ENCODE measurements at places on chromosomes 3 and 15.

GRCh38 chr15:89528757-89529352 lies 32.5 kb upstream of the RHCG start:
- DNase-seq = no peak

GRCh38 chr15:31448635-31448979 lies 122.0 kb downstream of the KLF13 start:
- no peak for DNase-seq

- DNase-seq = no peak
Observed at GRCh38 chr15:78949461-78949860, 4.6 kb upstream of the CTSH start.

DNA sequence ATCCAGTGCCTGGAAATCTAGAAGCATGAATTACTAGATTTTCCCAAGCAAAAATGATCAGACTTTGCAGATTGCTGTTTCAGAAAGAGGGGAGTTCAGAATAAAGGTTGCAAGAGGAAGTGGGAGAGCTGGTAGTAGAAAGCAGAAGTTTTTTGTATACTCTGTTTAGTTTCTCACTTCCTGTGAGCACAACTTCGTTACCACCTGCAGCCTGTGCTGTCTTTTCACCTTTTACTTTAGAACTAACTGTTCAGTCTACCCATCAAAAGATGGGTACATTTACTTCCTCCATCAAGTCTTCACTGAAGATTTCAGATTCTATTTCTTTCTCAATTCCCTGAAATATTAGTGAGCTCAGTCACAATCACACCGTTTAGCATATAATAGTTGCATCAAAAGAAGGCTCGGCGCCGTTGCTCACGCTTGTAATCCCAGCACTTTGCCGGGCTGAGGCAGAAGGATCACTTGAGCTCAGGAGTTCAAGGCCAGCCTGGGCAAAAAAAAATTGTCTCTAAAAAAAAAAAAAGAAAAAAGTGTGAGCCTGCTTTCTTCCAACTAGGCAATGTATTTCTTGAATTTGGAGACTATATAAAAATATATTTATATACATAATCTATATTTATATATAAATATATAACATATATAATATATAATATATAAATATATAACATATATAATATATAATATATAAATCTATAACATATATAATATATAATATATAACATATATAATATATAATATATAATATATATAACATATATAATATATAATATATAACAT lies 1.8 kb upstream of the CEP97 start:
- no peak for DNase-seq

DNA sequence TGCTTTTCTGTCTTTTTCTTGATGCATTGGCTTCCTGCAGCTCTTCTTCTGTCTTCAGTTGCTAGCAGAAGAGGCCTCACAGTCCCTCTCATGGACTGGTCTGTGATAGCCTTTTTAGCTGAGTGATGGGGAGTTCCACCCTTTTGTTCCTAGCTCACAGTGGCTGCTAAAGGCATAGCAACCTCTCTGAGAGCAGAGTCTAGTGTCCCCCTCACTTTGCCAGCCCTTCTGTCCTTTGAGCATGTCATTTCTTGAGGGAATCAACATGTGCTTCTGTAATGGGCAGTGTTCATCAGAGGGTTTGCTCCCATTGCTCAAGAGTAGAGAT lies 44.4 kb downstream of the GAP43 start:
- DNase-seq = no peak

DNA sequence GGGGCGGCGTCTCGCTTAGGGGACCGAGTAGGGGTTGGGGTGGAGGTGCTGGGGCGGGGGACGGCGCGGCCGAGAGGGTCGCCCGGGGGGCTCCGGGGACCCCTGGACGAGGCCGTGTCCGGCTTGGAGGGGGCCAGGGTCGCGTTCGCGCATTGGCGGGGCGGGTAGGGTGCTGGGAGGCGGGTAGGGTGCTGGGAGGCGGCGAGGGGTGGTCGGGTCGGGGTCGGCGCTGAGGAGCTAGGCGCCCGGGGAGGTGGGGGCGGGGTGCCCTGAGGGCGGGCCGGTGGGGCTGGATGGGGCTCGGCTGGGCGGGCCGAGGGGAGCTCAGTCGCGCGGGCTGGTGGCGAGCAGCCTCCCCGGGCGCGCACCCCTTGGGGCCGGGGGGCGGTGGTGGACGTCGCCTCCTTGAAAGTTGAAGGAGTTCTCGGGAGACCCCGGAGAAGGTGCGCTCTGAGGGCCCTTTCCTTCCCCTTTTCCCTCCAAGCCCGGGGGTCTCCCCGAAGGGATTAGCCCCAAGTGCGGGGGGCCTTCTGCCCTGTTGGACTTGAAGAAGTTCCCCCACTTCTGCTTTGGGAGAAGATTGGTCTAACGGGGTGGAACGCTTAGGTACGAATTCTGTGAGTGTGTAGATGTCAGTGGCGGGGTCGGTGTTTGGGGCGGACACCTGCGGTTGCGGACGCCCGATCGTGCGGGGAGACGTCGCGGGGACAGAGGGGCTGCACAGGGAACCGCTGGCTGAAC lies 543 bp downstream of the MEF2A start:
- DNase-seq = no peak

GRCh38 chr3:141306276-141306675 lies 62.0 kb upstream of the ZBTB38 start:
- DNase-seq = no peak

- DNase-seq = peak; percentile 56
Observed at GRCh38 chr3:35908366-35909232, 269.3 kb downstream of the ARPP21 start.

GRCh38 chr15:73928241-73928579 lies 1.9 kb downstream of the LOXL1 start:
- DNase-seq = no peak

- DNase-seq = no peak
Observed at GRCh38 chr3:39202094-39202493, 9.7 kb upstream of the XIRP1 start.

DNA sequence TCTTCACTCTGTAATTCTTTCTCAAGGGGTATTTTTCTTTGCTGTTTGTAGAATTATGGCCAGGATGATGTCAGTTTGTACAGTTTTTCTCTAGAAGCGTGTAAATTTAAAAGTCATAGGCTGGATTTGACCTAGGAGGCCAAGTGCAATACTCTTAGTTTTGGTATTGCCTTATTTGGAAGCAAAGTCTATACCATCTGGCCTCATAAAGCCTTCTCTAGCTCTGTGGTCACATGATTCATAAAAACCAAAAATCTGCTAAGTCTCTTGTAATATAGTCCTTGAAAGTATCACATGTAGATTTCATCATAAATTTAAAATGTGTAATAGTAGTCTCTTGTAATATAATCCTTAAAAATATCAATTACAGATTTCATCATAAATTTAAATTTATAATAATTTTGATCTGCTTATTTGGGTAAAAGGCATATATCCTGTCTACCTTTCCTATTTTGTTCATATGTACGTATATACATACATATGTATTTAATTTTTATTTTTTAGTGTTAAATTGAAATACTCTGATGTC lies 25.6 kb downstream of the TEX9 start:
- no peak for DNase-seq

DNA sequence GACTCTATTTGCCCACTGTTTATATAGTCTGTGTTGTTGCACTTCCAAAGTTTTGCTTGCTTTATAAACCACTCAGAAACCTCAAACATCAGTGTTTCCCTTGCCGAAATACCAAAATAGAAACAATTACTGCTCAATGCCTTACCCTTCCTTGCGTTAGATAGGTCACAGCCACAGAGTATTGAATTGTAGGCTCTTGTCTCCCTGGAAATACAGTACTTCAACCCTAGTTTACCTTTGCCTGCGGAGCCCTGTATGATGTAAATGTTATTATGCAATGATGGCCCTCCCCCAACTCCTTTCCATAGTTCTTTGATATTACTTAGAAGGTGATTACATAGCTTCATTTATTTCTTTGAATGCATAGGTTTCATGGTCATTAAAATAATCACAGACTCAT lies 44.2 kb downstream of the SOX2 start:
- no peak for DNase-seq

DNA sequence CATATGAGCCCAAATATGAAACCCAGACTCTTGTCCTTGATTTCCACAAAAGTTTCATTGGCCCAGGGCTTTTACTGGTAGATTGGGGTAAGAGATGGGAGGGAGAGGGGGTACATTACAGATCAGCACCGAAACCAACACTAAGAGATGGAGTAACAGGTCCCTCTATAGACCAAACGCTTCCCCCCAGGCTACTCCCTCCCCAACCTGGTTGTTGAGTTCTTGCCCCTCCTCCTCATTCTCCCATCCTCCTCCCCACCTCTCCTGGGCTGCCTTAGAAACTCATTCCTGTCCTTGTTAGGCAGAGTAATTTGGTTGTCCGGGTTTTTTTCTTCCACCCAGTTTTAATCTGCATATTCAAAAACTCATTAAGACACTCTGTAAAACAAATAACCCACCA lies 74.1 kb downstream of the MESD start:
- no peak for DNase-seq

DNA sequence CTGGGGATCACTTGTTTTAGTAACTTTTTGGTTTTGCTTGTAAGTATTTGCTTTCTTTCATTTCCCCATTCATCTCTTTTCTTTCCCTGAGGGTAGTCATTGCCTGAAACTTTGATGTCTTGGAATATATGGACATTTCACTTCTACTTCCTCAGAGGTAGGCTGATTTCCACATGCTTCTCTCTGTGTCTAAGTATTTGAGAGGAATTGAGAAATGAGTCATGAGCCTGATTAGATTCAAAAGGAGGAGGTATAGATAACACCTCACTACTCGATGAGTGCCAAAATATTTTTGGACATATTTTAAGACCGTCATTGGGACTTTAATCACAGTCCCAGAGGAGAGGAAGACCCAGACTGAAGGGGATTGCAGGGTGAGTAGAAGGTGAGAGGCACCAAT lies 480.1 kb upstream of the SGO1 start:
- DNase-seq = no peak

- DNase-seq = no peak
Observed at GRCh38 chr3:44105571-44105970, 136.1 kb upstream of the TOPAZ1 start.

DNA sequence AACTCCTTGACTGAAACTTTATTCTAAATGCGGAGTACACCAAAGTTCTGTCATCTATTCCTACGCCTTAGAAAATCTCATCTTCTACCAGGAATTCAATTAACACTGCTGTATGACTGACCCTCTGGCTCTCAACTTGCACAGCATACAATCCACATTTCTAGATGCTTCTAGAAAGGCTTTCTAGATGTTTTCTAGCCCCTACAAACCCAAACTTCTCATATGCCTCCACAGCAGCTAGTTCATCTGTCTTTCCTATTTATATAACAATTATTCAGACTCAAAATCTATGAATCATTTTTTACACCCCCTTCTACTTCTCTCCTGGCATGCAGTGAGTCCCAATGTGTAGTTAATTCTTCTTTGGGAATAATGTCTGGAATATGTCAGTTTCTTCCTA lies 13.2 kb downstream of the INO80 start:
- no peak for DNase-seq

DNA sequence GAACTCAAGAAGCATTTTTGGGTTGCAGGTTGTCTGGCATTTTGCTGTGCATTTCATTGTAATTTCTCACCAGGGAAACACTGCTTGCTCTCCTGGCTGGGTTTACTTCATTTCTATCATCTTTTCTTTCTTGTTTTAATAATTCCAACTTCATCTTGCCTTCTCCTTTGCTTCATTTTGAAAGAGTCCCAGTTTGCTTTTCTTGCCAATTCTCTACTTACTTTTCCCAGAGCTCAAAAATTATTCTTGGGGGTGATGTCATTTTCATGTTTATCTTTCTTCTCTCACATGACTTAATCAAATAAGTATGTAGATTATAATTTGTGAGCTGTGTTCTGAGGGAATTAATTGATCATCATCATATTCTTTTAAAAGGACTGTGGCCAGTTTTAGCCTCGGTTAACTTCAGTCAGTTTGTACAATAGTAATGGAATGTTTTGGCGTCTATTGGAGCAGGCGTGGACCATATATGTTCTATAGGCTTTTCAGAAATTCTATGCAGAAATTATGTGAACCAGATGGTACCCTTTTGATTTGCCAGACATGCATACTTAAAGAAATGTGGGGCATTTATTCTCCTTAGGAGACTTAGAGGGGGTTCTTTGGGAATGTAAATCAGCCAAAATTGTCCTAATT lies 30.1 kb downstream of the SH3GL3 start:
- DNase-seq = no peak

DNA sequence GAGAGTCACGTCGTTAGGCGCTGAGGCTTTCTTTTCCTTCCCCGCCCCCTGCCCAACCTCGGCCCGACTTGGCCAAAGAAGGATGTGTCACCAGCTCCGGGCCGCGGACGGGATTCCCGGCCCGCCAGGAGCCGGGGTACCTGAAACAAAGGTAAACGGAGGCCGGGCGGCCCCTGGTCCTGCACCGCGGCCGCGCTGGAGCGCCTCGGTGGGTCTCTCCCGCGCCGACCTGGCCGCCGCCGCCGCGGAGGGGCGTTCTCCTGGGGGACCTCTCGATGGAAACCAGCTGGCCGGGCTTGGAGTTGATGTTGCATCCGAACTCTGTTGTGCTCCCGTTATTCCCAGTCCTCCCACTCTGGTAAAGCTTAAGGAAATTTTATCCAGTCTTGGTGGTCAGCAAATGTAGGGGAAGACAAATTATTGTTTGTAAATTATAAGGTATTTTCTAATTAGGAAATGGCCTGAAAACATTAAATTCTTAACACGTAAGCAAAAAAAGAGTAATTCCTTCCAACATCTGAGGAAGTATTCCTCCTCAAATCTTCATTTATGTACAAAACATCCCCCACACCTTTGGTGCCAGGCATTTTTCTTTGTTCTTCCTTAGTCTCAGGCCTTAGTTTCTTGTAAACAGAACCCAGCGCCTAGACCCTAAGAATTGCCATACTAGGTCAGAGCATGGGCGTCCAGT lies 888 bp downstream of the PPP2R3A start:
- peak; percentile 81 for DNase-seq

DNA sequence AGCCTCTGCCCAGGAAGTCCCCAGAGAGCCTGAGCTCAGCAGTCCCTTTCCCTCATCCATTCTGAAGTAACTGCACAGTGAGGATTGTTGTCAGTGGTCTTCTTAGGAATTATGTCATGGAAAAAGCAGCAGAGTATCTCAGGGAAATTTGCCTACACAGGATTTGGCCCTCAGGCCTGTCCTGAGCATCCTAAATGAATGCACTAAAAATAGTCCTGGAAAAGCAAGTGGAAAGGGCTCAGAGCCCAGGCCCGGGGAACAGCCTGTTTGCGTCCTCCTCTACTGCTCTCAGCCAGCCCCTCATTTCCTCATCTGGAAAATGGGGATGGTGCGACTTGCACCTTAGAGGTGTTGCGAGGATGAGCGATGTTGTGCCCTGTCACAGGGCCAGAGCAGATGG lies 21.6 kb downstream of the LYSMD4 start:
- DNase-seq = peak; percentile 39

- no peak for DNase-seq
Observed at GRCh38 chr3:85821130-85821756, 862.5 kb downstream of the CADM2 start.

- no peak for DNase-seq
Observed at GRCh38 chr15:40190591-40190990, 29.7 kb downstream of the BUB1B start.

GRCh38 chr3:133211449-133211848 lies 173.3 kb downstream of the TMEM108 start:
- no peak for DNase-seq

GRCh38 chr3:52693071-52693470 lies 7.2 kb downstream of the GNL3 start:
- DNase-seq = no peak

All from left hindlimb (tissue), 1 donor.